ENCODE measurements at places on chromosomes 6 and 20. TPM values are rescaled to one million over a fixed set of nuclear protein-coding genes. Genes with fewer than 3 reads are reported as not detected.

Gene SMPDL3A
- total RNA-seq, result 31.8 TPM

Gene MEI4
- total RNA-seq, result 3.4 TPM

Gene IFNGR1
- 72.0 TPM for total RNA-seq

Gene CD83
- 5.5 TPM for total RNA-seq

Gene VAPB
- 26.0 TPM for total RNA-seq

Gene ZNF831
- total RNA-seq, result 0.96 TPM

DNA sequence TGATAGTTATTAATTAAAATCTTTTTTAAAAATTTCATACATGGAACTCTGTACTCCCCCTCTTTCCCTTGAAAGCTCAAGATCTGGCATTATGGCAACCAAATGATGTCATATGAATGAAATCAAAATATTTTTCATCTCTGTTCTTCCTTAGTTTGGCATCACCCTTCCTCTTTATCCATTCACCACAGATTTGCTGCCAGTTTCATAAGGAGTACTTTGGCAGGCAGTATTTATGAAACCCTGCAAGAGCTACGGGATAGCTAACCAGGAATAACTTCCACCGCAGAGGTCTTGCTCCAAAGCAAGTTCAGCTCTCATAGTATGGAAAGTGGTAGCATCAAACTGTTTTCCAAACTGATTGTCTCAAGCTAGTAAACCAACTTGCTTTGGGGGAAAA, 113.9 kb upstream of the DOK5 start:
- DNase-seq, result no peak

GRCh38 chr6:138787138-138787537, 8.7 kb upstream of the ECT2L start:
- DNase-seq, result no peak

- no peak for DNase-seq
Measured at GRCh38 chr6:125415913-125416312, 114.1 kb upstream of the HDDC2 start.

- DNase-seq, result no peak
Measured at GRCh38 chr6:15689586-15690482, 27.0 kb upstream of the DTNBP1 start.

GRCh38 chr6:41801380-41801779, 13.9 kb downstream of the TOMM6 start:
- DNase-seq, result no peak

- DNase-seq, result no peak
Measured at GRCh38 chr6:27406085-27406484, 17.5 kb downstream of the ZNF391 start.

GRCh38 chr20:32970973-32971300, 33.3 kb downstream of the SUN5 start:
- DNase-seq, result no peak

DNA sequence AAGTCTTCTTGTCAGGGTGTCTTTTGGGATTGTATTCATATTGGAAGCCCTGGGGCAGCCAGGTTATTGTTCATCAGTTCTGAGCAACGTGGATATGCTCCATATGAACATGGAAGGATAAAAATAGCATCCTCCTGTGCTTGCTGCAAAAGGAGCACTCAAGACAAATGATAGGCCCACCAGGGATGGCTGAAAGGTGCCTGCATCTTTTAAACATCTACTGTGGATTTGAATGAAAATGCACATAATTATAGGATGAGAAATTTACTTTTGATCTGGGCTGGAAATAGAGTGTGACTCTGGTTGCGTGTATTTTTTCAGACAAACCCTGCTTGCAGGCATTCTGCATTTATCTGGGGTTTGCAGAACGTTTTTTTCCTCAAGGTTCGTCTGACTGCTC, 299.1 kb downstream of the PACRG start:
- DNase-seq, result no peak
